ENCODE measurements at places on chromosomes 7 and 10. TPM values are rescaled to one million over a fixed set of nuclear protein-coding genes. Genes with fewer than 3 reads are reported as not detected.

CCDC3 gene
- not detected for total RNA-seq

STEAP4 gene
- total RNA-seq: 1.7 TPM

KIAA1549 gene
- total RNA-seq: 8.2 TPM

TRIM50 gene
- total RNA-seq: not detected

GAD2 gene
- not detected for total RNA-seq

TMEM236 gene
- total RNA-seq: not detected

DNA sequence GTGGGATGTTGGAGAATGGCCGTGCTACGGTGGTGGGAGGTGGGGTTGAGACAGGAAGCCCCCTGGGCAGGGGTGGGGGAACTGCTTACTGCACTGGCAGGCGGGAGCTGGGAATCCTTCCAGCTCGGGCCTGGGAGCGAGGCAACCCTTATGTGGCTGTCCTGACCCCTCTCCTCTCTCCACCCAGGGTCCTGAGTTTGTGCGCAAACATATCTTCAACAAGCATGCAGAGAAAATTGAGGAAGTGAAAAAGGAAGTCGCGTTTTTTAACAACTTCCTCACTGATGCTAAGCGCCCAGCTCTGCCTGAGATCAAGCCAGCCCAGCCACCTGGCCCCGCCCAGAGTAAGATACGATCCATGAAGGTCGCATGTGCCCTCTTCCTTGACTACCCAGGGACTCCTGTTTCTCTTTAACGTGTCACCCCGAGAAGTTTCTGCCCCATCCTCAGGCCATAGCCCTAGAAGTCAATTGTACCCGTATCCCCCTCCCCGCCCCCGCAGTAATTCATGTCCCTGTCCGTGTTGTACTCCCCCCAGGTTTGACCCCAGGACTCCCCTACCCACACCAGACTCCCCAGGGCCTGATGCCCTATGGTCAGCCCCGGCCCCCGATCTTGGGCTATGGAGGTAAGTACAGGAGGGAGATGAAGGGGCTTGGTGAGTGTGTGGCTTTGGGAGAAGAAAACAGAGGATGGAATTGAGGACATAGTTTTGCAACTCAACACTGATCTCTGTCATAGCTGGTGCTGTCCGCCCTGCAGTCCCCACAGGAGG lies 1.8 kb downstream of the UFSP1 start:
- no peak for DNase-seq

DNA sequence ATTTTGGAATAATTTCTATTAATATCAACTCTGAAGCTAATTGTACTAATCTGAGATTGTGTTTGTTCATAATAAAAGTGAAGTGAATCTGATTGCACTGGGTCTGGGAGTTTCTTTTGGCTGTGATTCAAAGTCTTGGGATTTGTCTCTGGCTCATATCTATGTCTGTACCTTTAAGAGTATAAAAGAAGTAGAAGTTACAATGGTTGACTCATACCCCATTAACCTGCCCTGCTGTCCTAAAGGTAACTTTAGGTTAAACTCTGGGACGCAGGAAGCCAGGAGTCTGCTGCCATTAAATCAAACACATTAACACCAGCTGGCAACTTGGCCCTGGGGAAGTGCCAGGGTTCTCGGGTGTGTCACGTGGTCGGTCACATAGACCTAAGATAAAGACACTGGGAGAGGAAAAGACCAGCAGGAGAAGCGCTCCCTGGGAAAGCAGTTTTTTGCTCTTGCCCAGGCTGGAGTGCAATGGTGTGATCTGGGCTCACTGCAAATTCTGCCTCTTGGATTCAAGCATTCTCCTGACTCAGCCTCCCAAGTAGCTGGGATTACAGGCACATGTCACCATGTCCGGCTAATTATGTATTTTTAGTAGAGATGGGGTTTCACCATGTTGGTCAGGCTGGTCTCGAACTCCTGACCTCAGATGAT lies 17.8 kb downstream of the SCD start:
- DNase-seq: peak; percentile 86

DNA sequence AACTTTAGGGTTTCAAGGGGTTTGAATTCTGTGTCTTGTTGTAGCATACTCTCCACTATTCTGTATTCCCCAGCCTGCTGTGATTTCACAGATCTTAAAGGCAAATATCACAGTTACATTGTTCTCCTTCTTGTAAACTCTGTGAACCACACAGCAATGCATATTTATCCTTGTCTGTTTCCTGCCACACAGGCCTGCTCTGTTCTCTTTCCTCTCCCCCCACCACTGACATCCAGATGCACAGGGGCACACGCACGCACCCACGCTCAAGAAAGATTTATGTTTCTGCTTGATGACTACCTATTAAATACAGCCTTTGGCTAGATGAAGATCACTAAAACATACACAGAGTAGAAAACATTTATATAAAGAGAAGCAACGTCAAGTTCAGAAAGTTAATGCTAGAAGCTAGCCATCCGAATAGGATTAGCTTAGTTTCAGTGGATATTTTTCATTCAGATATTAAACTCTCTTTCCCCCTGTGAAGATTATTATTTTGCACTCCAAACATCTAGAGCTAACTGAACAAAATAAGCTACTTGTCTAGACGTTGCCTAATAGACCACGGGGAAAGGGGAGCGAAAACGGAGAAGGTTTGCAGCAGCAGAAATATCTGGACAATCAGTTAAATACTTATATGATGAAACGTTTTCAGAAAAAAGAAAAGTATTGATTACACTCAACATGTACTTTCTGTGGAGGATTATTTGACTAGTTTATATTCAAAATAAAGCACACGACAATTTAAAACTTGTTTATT lies 193.1 kb upstream of the SEMA3C start:
- DNase-seq: no peak

- DNase-seq: no peak
Measured at GRCh38 chr7:52555805-52556204, 479.6 kb upstream of the POM121L12 start.

DNA sequence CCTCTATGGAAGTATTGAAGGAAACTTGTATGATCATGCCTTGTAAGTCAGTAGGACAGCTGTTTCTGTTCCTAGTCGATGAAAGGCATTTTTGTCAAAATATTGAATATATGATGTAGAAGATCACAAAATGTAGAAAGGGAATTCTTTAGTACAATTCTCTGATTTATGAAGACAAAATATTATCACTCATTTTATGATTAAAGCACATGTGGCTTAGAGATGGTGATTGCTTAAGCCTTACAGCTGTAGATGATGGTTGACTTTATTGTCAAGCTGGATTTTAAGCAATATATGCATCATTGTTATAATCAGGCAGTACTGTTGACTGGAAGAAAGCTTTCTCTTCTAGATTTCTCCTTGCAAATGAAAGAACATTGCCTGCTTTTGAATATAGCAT lies 26.4 kb downstream of the MXI1 start:
- DNase-seq: no peak

- DNase-seq: no peak
Measured at GRCh38 chr10:17214526-17214925, 13.1 kb upstream of the TRDMT1 start.

- DNase-seq: peak; percentile 6
Measured at GRCh38 chr10:116688241-116688711, 54.1 kb downstream of the HSPA12A start.

- no peak for DNase-seq
Measured at GRCh38 chr7:30390736-30391636, 87.6 kb downstream of the NOD1 start.

DNA sequence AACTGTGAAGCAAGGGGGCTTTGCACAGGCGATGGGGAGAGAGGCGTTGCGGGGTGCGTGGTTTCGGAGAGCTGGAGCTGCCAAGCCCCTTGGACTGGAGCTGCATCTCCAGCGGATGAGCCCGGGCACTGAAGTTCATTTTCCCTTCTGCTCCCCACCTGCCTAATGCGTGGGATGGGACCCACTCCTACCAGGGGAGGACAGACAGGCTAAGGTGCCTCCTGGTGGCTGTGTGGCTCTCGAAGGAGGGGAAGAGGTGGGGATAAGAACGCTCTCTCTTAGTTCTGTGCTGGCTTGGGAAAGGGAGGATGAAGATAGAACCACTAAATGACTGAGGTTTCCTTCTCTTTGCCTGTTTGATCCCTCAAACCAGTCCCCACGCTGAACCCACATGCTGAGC lies 177.6 kb upstream of the PITRM1 start:
- DNase-seq: no peak

- DNase-seq: peak; percentile 57
Measured at GRCh38 chr7:29593459-29593858, 29.8 kb downstream of the PRR15 start.

DNA sequence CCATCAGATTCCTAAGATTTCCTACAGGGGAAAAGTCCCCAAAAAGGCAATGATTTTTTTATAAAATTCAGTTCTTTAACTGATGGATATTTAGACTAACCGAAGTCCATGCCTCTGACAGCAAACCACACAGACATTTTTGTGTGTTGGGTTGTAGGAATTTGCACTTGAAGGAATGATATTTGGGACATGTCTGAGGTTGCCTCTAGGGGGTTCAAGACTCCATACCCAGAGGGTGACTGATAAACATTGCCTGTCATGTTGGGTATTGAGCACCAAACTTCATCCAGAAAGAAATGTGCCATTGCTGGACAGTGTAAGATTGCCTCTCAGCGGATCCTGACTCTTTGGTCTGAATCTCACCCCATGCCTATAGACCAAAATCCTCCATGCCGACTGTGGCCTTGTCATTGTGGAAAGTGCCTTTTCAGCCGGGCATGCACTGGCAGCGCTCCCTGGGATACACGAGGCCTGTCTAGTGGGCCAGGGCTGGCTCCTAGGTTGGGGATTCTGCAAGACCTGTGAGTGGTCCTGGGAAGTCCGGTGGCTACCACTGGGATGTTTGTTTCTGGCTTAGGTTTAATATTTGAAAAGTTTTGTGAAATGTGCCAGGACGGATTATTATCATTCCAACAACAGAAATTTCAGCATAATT lies 252.9 kb downstream of the WDR37 start:
- DNase-seq: no peak

DNA sequence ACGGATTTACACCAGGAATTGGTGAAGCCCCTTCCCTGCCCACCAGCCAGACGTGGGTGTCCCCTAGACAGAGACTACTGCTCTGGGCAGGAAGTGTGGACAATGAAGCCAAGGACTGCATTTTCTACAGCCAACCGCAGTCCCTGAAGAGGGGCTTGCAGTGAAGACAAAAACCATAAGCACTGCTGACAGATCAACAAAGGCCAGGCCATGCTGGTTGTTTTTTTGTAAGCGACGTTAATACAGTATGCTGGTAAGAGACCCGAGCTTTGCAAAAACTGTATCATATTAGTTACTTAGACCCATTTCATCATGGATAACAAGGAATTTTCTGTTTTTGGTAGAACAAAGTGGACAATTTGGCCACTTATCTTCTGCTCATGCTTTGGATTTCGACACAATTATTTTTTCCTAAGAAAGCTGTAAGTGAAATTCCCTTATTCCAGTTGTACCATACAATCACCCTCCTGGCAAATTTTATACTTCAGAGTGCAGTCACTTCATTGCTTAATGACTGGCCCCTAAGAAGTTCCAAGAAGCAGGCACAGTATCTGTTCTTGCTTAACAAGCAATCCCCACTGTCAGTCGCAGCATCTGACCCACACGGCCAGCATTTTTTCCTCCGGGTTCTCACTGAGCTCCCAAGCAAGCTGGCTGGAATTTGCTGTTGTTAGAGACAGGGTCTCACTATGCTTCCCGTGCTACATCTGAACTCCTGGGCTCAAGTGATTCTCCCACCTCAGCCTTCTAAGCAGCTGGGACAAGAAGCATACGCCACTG lies 163.5 kb downstream of the PARD3 start:
- no peak for DNase-seq

DNA sequence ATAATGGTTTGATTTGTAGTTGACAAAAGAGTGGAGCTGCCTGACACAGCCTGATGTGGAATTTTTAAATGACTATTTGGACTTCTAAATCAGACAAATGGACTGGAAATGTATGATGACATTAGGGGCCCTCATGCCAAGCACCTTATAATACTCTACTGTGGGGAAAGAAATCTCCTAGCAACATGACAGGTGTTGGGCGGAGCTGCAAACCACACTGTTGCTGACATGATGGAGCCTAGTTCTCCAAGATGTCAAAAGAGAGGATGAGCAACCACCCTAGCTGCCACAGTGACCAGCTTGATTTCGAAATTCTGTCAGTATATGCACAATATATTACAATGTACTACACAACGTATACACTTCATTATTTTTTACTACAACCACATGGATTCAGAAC lies 65.8 kb downstream of the RHOBTB1 start:
- peak; percentile 51 for DNase-seq

DNA sequence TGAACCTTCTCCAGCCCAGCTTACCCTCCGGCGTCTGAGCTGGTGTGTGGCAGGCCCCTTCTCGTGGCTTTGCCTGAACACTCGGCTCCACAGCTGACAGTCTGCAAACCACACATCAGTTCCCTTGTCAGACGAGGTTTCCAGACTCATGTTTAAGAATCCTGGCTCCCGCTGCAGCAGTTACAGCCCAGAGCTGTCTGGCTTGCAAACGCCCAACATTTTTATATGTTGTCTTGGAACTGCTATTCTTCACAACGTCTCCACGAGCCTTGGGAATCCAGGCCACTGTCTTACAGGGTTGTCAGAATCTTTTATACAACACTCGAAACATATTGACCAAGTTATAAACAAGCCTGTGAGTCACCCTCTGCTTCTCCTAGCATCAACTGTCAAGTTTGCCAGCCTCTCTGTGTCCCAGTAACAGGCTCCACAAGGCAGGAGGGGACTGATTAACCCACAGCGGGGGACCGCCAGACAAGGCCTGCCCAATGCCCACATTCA lies 68.1 kb downstream of the TNS3 start:
- peak; percentile 21 for DNase-seq

DNA sequence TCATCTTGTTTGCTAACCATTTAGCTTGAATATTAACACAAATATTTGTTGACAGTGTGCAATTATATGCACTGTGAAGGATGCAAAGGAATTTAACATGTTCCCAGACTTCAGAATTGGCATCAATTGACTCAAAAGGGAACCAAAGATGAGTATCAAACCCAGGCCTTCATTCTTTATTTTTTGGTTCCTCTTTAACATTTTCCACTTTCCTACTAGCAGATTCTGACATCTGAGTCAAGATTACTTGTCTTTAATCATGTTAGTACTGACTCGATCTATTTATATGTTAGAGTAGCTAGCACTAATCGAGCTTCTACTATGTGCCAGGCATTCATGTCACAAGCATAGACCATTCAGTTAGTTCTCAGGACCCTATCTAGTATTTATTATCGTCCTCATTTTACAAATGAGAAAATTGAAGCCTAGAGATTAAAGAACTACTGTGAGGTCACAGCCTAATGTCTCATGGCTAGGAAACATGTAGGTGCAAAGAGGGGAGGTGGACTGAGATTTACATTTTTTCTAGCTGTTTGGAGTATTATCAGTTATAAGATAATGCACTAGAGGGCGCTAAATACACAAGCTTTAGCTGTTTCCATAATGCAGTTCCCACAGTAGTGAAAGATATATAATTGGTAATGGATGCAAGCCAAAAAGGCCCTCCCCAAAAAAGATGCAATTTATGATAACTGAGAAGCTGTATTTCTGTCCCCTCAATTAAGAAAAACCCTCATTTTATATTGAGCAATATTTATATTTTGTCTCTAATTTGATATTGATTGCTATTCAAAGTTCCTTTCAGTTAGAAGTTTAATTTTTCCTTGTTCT lies 32.9 kb upstream of the KMT2E start:
- DNase-seq: peak; percentile 79
